Cardiac fibroblast (primary cell): ENCODE measurements at places on chromosomes 4 and X.

GRCh38 chr4:177680308-177680707, 238.1 kb upstream of the AGA start:
- no peak for DNase-seq

GRCh38 chr4:22573198-22573597, 57.3 kb upstream of the ADGRA3 start:
- DNase-seq = peak; percentile 70

GRCh38 chr4:109945056-109945455, 32.4 kb downstream of the EGF start:
- no peak for DNase-seq

DNA sequence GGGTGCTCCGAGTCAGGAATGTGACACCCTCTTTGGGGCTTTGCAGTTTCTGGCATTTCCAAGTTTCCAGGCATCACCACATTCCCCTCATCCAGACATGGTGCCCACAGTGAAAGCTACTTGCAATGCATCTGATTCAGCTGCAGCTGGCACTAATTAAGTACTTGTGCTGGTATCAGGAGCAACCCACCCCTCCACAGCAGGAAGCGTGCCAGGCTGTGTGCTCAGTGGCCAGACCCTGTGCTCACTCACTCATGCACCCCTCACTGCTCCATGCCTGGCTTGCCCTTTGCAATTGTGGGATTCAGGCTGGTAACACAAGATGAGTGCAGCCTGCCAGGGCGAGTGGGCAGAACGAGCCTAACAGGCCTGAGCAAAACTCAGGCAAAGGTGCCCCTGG, 271.2 kb downstream of the EPHA5 start:
- no peak for DNase-seq

- DNase-seq = no peak
Measured at GRCh38 chr4:158519226-158519625, 2.5 kb upstream of the RXFP1 start.

- no peak for DNase-seq
Measured at GRCh38 chr4:8115916-8116315, 42.7 kb downstream of the ABLIM2 start.

- no peak for DNase-seq
Measured at GRCh38 chr4:69743476-69744156, 16.8 kb downstream of the SULT1B1 start.
